ENCODE measurements at places on chromosomes 16 and 17.
A peak's percentile ranks its signal among the peaks of the same experiment; 100 is the strongest.

DNA sequence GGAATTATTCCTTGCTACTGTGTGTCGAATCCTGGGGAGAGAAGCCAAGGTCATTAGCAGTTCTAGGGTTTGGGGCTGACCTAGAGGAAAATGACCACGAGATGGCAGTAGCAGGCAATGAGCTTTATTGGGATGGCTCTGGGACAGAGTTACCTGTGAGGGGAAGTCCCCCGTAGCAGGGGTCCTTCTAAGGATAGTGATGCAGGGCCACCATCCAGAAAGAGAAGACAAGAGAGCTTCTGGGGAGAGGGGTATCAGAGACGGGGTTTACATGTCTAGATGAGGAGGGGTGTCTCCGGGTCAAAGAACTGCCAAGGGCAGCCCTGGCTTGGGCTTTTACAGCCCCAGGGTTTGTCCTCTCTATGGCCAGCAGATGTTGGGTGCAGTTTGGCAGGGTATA, 6.4 kb upstream of the GGT6 start:
- DNase-seq = peak; percentile 53

DNA sequence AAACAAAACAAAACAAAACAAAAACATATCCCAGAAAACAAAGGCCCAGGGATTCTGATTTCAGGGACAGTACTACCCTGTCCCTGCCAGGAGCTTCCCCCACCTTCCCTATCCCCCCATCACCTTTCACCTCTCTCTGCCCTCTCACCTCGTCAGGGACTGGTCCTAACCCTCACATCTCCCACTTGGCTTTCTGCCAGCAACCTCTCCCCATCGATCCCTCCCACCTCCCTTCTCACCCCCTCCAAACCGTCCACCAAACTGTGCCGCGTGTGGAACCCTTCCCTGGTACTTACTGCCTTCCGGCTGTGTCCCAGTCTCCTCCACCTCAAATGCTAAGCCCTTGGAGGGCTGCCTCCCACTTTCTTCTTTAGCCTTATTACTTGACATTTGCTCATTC, 36.4 kb downstream of the TMEM186 start:
- DNase-seq = no peak

GRCh38 chr16:84498223-84498610, 6.2 kb downstream of the MEAK7 start:
- DNase-seq = no peak

DNA sequence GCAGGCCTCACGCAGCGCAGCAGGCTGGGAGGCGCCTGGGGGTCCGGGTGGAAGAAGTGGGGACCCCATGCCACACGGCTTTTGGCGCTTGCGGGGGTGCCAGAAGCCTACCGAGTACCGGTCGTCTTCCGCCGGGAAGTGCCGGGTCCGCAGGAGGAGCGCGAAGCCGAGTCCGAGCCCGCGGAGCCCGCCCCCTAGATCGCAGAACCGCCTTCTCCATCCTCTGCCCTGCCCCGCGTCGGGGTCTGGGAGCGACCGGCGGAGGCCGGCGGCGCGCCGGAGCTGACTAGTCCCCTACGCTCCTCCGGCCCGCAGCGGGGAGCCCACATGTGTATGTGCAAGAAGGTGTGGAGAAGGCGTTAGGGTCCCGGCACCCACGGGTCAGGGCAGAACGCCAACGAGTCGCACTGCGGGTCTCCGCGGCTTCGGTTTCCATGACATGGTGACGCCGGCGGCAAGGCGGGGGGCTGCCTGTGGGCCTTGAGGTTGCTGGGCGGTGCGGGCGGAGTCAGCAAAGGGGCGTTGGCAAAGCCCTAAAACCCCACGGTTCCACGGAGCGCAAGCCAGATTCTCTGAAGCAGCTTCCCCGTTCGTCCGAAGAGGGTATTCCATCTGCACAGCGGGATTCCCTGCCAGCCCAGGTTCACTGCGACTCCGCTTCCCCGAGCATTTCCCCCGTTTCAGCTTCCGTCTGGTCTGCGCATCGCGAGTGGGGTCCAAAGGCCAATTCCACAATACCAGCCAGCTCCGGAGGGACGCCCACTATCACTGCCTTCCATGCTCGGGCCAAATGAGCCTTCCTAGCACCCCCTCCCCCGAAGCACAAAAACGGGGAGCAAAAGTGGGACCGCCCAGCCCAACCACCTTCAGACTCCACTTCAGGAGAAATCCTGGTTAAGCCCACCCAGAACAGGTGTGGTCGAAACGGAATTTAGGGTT, 2.3 kb upstream of the LHX1 start:
- peak; percentile 17 for DNase-seq

- no peak for DNase-seq
Measured at GRCh38 chr17:57986841-57987580, 1.0 kb downstream of the VEZF1 start.

DNA sequence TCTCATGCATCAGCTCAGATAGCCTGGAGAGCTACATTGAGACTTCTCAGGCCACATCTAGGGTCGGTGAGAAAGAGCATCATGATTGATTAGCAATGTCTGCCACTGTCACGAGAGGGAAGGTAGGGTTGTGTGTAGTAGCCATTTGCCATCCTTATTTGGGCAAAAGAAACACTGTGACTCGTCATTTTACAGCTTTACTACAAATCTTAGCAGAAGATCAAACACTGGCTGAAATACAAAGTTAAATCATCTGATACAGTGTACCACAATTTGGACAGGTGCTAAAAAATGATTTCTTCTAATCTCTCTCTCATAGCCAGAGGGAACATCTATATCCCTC, 334.3 kb downstream of the CBLN1 start:
- DNase-seq = no peak

DNA sequence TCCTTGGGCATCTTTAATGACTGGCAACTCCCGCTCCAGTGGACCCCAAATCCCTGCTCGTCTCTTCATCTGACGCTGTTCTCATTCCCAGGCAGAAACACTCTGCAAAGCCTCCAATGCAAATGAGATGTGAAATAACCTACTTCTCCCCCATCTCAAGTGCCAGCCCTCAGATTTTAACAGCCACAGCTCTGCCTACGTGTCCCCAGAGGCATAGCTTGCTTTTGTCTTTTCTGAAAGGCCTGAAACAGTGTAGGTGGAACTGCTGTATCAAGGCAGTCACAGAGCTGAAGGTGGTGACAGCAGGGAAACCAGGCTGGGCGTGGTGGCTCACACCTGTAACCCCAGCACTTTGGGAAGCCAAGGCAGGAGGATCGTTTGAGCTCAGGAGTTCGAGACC, 14.7 kb downstream of the RPH3AL start:
- no peak for DNase-seq

DNA sequence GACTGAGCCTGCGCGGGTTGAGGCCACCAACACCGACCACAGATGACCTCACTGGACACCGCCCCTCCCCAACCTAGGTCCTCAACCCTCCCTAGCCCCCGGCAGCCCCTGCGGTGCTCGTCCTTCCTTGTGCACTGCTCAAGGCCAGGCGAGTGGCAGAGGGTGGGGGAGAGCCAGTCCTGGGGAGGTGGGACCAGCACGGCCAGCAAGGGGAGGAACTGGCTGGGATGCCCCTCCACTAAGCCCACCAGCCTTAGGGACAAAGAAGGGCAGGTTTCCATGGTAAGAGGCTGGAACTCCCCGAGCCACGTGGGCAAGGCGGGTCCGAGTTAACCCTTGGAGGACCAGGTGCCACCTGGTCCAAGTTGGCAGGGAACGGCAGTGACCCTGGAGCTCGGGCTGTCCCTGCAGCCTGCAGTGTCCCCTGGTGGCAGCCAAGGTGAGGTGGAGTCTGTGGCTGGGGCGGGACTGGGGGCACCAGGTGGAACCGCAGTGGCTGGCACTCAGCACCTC, 9.2 kb downstream of the FSCN2 start:
- DNase-seq = peak; percentile 96

GRCh38 chr16:58126451-58126961, 2.7 kb downstream of the CFAP20 start:
- DNase-seq = no peak

DNA sequence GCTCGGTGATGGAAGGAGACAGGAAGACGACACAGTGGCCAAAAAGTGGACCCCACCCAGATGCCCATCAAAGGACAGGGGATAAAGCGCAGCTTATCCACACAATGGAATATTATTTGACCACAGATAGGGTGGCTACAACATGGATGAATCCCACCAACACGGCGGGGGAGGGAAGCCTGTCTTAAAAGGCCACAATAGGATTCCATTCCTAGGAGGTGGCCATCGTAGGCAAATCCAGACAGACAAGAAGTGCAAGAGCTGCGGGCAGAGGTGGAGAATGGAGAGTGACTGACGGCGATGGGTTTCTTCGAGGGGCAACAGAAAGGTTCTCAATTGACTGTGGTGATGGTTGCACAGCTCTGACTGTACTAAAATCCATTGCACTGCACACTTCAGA, 16.0 kb downstream of the SLC38A8 start:
- no peak for DNase-seq

DNA sequence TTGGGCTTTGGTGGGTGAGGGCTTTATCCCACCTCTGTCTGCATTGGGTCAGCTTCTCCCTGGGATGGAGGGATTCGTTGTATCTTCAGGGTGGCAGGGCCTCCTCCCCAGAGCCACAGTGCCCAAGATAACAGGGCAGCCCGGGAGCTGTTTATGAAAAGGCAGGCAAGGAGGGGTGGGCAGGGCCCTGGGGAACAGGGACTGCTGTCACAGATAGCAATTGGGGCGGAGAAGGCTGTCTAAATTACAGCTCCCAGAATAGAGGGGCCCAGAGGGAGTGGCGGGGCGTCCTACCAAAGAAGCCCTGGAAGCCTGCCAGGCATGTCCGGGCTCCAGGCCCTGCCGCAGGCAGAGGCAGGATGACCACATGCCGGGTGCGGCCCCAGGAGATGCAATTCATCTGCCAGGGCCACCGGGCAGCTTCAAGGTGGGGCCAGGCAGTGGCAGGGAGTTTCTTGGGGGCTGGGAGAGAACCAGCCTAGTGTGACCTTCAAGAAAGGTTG, 18.8 kb upstream of the PHOSPHO1 start:
- DNase-seq = no peak

DNA sequence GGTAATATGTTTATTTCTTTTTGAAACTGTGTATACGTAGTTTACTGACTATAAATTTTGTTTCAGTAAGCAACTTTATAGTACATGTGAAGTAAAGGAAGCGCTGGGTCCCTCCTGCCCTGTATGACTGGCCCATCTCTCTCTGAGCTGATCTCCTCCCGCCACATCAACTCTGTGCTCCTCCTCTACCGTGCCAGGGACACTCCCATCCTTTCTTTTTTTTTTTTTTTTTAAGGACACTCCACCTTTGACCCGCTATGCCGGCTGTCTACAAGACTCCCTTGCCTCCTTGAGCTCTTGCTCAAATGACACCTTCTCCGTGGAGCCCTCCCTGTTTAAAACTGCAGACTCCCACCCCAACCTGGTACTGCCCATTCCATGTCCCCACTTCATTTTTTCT, 35.5 kb downstream of the ERN1 start:
- no peak for DNase-seq

DNA sequence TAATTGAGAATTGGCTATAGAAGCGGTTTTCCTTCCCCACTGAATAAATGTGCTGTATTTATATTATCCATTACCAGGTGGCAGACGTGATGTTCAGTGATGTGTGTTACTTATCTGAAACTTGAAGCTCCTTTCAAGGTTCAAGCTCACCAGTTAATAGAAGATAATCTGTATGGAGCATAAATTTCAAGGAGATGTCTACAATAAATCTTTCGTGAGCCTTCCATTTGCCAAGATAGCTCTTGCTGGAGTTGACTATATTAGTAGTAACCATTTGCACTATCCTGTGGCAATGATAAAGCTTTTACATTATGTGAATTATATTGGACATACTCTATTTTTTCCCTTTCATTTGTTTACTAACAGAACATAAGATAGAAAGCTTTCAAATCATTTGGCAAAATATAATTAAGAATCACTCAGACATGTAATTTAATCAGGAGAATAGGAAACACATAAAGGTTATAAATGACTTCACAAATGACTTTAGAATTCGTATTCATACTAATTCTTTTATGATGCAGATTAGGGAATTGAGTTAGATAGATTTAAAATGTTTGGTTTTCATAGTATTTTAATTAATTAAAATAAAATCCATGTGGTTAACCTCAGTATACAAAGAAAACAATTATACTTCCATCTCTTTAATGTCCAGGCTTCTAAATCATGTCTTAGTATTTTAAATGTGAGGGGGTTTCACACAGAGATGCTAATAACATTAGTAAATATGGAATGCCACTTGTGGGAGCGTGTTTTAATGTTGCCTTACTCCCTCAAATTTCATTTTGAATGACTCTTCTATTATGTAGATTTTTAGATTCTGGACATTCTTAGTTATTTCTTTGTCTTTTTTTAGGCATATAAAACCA, 664.4 kb upstream of the CDH8 start:
- no peak for DNase-seq

- DNase-seq = no peak
Measured at GRCh38 chr17:22303096-22303495, 610.8 kb downstream of the KCNJ18 start.

DNA sequence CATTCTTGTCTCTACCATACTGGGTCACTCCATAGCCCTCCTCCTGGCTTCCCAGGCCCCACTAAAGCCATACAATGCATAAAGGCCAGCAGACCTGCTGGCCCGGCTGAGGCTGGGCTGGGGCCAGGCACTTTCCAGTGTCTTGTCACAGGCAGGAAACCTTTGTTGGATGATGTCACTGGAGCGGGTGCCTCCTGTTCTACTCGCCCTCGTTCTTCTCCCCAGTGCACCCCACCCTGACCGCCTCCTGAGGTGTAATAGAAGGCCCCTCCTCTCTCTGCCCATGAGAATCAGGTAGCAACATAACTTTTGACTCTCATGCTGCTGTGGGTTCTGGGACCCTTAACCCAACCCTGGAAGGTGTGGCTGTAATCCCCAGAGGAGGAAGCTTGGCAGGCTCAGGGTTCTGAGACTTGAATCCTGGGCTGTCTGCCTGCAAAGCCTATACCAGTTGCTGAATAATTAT, 54.2 kb upstream of the IL34 start:
- DNase-seq = no peak

- DNase-seq = no peak
Measured at GRCh38 chr17:28912938-28913333, 10.1 kb upstream of the DHRS13 start.

DNA sequence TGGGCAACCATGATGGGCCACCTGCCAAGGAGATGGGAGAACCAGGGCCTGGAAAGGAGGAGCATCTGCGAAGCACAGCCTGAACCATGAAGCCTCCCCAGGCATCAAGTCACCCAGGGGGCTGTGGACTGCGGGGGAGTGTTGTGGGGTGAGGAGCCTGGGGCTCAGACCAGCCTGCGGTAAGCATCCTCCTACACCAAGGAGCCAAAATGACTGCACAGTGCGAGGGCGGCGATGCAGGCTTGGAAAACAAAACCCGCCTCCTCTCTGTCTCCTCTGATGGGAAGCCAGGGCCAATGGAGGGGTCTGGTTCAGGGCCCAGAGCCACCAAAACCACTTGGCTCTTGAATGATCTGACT, 18.1 kb upstream of the MAF start:
- DNase-seq = no peak
